ENCODE measurements at places on chromosomes 7 and 10. TPM values are rescaled to one million over a fixed set of nuclear protein-coding genes. Genes with fewer than 3 reads are reported as not detected.

TWIST1 gene
- total RNA-seq, result 1.3 TPM

NKX1-2 gene
- total RNA-seq, result 0.10 TPM

GRCh38 chr10:58240531-58240930, 27.2 kb downstream of the IPMK start:
- ATAC-seq, result no peak

GRCh38 chr10:49448924-49449323, 53.0 kb upstream of the DRGX start:
- no peak for ATAC-seq

- no peak for ATAC-seq
Observed at GRCh38 chr7:118312966-118313365, 88.5 kb downstream of the ANKRD7 start.

DNA sequence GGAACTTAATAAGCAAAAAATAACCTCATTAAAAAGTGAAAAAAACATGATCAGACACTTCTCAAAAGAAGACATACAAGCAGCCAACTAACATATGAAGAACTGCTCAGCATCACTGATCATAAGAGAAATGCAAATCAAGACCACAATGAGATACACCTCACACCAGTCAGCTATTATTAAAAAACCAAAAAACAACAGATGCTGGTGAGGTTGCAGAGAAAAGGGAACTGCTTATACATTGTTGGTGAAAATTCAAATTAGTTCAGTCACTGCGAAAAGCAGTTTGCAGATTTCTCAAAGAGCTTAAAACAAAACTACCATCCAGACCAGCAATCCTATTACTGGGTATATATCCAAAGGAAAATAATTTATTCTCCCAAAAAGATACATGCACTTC, 513.3 kb downstream of the MDFIC start:
- ATAC-seq, result no peak

DNA sequence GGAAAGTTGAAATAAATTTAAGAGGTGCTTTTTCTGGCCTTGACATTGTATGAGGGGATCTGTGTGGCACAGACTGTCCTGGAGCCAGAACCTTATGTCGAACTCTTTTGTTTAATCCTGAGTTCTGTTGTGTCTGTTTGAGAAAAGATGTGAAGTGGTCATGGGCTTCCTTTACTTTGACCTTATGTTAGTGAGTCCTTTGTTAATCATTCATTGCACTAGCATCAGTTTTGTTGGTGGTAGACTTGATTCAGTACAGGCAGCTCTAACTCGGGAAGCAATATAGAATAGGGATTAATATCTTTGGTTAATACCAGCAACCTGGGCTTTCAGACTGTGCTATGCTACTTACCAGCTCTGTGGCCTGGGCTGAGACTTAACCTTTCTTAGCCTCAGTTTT, 123.9 kb upstream of the FZD1 start:
- ATAC-seq, result no peak

GRCh38 chr10:36711361-36711760, 414.0 kb upstream of the ANKRD30A start:
- no peak for ATAC-seq

- ATAC-seq, result no peak
Observed at GRCh38 chr7:44134943-44135628, 6.0 kb downstream of the MYL7 start.

OR2A12 gene
- total RNA-seq, result not detected

GRCh38 chr7:108535744-108536143, 9.8 kb upstream of the PNPLA8 start:
- no peak for ATAC-seq

GRCh38 chr7:106891548-106892410, 26.7 kb downstream of the PIK3CG start:
- ATAC-seq, result no peak

GRCh38 chr7:27579565-27579964, 83.1 kb downstream of the HIBADH start:
- ATAC-seq, result no peak

ZNF804B gene
- 0.05 TPM for total RNA-seq

LFNG gene
- 8.1 TPM for total RNA-seq

DNA sequence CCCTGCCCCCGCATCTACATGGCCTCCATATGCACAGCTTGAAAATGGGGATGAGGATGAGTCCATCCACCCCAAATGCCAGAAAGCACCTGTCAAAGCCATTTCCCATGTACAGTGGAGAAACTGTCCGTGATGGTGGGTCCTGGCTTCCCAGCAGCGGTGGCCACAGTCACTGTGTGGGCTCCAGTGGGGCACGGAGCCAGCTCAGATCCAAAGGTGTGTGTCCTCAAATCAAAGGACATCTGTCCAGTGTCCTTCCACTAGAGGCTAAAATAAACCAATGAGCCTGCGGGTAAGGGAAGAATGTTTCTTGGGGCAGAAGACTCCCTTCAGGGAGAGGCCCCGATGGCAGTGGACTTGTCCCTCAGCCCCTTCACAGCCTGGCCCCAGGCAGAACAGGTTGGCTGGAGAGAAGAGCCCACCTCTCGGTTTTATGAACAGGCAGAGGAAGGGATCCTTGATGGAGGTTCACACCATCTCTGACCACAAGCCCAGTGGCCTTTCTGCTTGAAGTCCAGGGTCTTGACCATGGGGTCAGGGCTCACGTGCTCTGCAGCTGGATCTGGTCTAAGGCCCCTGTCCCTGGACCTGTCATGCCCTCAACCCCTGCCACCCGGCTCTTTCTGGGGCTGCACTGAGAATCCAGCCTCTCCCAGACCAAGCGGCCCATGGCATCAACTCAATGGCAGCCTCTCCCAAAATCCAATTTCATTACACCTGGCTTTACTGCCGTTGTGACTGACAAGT, 106.9 kb downstream of the TCERG1L start:
- ATAC-seq, result no peak

DNA sequence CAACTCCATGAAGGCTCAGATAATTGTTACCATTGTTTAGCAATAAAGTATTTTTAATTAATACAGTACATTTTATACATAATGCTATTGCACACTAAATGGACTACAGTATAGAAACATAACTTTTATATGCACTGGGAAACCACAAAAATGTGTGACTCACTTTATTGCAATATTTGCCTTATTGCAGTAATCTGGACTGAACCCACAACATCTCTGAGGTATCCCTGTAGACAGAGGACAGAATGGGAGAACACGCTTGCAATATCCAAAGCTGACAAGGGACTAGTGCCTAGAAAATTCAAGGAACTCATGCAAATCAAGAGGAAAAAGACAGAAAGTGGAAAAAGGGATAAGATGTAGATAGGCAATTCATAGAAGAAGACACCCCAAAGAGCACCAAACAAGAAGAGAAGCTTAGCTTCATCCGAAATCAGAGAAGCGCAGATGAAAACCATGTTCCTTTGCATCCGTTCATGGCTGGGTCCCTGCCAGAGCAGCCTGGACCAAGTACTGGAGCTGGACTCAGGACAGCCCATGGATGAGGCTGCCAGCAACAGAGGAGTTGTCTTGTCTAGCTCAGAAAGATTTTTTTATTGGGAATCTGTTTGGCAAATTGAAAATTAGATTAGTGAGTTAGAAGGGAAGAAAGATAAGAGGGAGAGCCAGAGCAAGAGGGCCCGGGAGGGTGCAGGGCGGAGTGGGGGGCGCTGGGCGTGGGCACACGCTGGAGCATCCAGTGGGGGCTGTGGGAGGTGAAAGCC, 16.0 kb upstream of the GALNTL5 start:
- ATAC-seq, result peak; percentile 70

GRCh38 chr10:32253276-32253675, 93.7 kb downstream of the EPC1 start:
- peak; percentile 97 for ATAC-seq

GRCh38 chr7:3978839-3979238, 677.8 kb downstream of the SDK1 start:
- ATAC-seq, result no peak

RAB19 gene
- total RNA-seq, result not detected

MSMB gene
- not detected for total RNA-seq

DNA sequence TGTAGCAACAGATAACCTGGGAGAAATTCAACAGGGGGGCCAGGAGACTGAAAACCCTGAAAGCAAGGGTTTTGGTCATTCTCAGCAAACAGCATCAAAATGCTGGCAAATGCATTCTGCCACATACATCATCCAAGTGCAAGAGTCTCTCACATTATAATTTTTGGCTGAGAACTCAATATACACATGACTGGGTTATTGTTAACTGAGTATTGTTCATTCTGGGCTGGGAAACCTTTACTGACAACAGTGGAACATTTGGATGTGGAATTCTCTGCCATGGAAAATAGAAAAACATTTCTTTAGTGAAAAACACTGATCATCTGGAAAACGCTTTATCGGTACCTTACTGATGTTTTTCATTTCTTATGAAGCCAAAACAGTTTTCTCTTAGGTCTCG, 73.1 kb upstream of the MET start:
- no peak for ATAC-seq

- ATAC-seq, result peak; percentile 50
Observed at GRCh38 chr7:134891696-134892678, 94.3 kb upstream of the AGBL3 start.

- ATAC-seq, result no peak
Observed at GRCh38 chr10:92222603-92223262, 68.1 kb downstream of the CPEB3 start.

- no peak for ATAC-seq
Observed at GRCh38 chr7:151735186-151735850, 141.6 kb downstream of the PRKAG2 start.

GRCh38 chr10:70528741-70529362, 50.3 kb downstream of the PALD1 start:
- ATAC-seq, result peak; percentile 94

PMPCB gene
- total RNA-seq, result 79.4 TPM

DNA sequence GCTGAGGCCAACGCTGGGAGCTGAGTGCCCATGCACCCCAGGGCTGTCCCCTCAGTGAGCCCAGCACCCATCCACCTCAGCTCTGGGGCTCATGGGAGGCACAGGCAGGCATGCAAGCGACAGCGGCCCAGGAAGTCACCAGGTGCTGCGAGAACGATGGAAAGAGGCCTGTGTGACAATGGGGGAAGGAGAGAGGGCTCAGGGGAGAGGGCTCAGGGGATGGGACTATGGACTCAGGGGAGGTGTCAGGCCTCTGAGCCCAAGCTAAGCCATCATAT, 292.5 kb downstream of the WDR37 start:
- ATAC-seq, result no peak

DNA sequence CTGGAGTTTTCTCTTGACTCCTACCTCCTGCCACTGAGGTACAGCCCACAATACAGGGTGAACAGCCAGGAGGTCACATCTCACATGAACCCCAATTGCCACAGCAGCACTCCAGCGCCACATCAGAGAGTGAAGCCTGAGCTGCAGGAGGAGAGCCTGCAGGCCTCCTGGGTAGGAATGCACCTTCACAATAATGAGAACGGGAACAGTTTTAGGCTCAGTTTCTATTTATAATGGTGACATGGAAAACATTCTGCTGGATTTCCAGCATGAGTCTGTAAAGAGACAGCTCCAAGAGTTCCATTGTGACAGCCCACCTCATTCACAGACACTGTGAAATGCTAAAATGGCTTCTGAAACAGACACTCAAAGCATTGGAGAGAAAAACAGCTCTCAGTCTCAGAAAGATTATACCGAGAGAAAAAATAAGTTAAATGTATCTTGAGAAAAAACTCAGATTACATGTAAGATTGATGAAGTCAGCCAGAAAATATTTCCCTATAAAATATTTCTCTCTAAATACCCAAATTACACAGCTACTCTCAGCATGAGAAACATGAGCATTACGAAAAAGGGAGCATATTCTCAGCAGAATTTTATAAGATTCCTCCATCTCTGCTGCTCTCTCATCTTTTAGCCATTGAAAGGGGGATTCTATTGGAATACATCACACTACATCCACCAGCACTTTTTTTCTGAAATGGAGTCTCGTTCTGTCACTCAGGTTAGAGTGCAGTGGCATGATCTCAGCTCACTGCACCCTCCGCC, 11.3 kb downstream of the ZNF680 start:
- ATAC-seq, result no peak

- no peak for ATAC-seq
Observed at GRCh38 chr7:105831302-105831620, 45.1 kb downstream of the ATXN7L1 start.

DNA sequence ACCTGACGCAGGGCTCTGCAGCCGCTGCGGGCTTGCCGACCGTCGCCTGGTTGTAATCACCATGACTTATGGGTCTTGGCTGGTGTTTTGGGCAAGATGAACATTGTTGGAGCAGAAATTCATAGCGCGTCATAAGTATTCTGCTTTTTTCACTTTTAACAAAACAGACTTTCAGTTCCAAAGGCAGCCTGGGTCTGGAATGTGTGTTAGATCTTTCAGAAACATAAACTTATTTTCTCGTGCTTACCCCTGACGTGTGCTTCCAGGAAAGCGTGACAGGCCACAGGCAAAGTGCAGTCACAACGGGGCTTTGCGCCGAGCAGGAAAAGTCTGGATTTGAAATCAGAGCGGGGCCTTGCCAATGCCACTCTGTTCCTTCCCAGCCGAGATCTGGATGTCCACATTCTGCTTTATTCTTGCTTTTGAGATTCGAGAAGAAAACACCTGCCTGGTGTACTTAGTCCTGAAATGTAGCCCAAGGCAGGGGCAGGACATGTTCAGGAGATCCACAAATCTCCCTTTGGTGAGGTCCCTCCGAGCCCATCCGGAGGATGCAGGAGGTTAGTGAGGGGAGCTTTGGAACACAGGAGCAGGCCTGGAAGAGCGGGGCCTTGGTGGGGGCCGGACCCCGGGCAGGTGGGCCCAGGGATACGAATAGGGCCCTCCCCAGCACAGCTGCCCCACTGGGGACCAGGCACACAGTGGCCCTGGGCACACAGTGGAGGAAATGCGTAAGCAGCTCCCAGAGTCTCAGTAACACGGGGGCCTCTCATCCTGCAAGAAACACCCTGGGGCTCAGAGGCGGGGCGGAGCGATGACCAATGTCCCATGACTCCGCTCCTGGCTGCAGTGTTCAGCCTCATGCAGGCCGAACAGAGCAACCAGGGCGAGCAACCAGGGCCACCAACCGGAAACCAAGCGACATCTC, 49.5 kb upstream of the EBF3 start:
- ATAC-seq, result peak; percentile 42

DNA sequence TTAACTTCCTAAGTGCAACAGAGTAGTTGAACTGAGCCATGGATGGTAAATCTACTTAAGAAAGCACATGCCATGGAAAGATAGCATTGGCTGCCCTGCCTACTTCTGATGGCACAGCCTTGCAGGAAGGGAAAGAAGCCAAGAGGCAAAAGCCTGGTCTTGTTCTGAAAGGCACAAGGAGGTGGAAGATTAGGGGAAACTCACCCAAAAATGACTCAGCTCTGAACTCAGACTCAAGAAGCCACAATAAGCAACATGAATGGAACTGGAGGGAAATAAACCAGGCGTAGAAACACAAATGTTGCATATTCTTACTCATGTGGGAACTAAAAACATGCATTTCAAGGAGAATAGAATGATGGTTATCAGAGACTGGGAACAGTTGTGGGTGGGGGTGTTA, 20.8 kb upstream of the ALOX5 start:
- ATAC-seq, result no peak

TMEM229A gene
- 0.64 TPM for total RNA-seq

DNA sequence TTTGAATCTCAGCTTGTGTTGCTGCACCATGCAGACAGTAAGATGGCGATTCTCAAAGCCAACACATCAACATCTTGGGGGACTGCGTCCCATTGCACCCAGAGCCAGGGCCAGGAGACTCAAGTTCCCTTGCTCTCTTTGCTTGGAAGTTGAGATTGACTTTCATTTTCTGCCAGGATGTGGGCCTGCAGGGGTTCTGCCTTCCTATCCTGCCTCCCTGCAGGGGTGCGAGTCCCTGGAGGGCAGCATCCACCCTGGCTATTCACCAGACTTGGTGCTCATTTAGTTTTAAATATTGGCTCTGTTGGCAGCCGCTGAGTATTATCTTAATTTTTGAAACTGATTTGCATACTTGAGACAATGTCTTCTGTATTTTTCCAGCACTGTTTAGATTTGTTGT, 451.5 kb downstream of the GLRX3 start:
- no peak for ATAC-seq

All from motor neuron (in vitro differentiated cells).